Astrocyte (in vitro differentiated cells and primary cell): ENCODE measurements at places on chromosomes 1 and 21. TPM values are rescaled to one million over a fixed set of nuclear protein-coding genes. Genes with fewer than 3 reads are reported as not detected.

GRCh38 chr1:205144046-205144720 lies 22.4 kb upstream of the RBBP5 start:
- H3K4me3 ChIP-seq = no peak overlapping the region
- H3K4me1 ChIP-seq = peaks cover 31% of the 10 kb centered on the region
- no peaks in the 10 kb centered on the region for H3K27me3 ChIP-seq

GRCh38 chr1:9590201-9590600 lies 1.5 kb downstream of the TMEM201 start:
- no peak overlapping the region for H3K4me3 ChIP-seq
- DNase-seq = no peak
- H3K27ac ChIP-seq = no peak overlapping the region
- H3K27me3 ChIP-seq = no peaks in the 10 kb centered on the region
- H3K4me1 ChIP-seq = peaks cover 20% of the 10 kb centered on the region

- H3K4me1 ChIP-seq = peaks cover 4% of the 10 kb centered on the region
- H3K36me3 ChIP-seq = no peaks in the 10 kb centered on the region
- no peak overlapping the region for H3K27ac ChIP-seq
These were observed 99.6 kb upstream of the KAZN start for GRCh38 chr1:14498839-14499238.

GRCh38 chr21:41950941-41951351 lies 2.9 kb downstream of the C2CD2 start:
- H3K4me3 ChIP-seq = no peak overlapping the region
- H3K36me3 ChIP-seq = no peaks in the 10 kb centered on the region
- no peak overlapping the region for H3K27ac ChIP-seq
- no peaks in the 10 kb centered on the region for H3K27me3 ChIP-seq
- peaks cover 27% of the 10 kb centered on the region for H3K4me1 ChIP-seq

DNA sequence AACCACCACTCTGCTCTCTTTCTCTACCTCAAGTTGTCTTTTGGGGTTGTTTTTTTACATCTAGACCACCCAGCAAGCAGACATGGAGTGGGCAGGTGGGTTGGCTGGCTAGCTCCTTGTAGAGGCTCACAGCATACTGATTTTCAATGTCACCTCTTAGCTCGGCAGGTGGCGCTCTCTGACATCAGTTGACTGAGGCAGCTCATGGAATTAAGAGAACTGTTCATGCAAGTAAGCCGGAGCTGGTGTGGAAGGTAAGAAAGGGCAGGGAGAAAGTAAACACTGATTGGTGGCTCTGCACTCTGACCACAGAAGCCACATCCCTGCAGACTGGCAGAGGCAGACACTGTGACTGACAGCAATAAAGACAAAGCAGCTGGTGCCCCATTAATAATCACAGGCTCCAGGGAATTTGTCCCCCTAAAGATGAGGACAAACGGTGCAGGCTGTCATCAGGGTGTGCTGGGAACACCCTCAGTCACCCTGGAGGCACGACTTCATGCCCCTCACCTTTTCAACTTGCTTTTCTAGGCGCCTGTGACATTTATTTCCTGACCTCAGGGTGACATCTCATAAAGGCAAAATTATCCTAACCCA lies 226.8 kb downstream of the LMX1A start:
- no peak overlapping the region for H3K27ac ChIP-seq
- no peak for DNase-seq
- H3K4me1 ChIP-seq = no peaks in the 10 kb centered on the region

- H3K4me1 ChIP-seq = no peaks in the 10 kb centered on the region
- no peak overlapping the region for H3K27ac ChIP-seq
- H3K4me3 ChIP-seq = no peak overlapping the region
- no peaks in the 10 kb centered on the region for H3K36me3 ChIP-seq
- DNase-seq = peak; percentile 16
These were observed 64.9 kb downstream of the FHAD1 start for GRCh38 chr1:15311880-15312279.

SH2D1B gene
- not detected in 2 replicates for total RNA-seq

PTPN7 gene
- 0.58 and 0.75 TPM in 2 replicates for total RNA-seq

PCSK9 gene
- 0.53 and 1.4 TPM in 2 replicates for total RNA-seq

CRYAA gene
- total RNA-seq = not detected in 2 replicates

NDUFV3 gene
- 42.5 and 45.7 TPM in 2 replicates for total RNA-seq
